Endodermal cell (in vitro differentiated cells): ENCODE measurements at places on chromosomes 12 and 14.

- DNase-seq = no peak
Observed at GRCh38 chr12:15155271-15155670, 65.9 kb downstream of the RERG start.

GRCh38 chr14:93527203-93527607 lies 96.5 kb downstream of the UNC79 start:
- no peak for DNase-seq

- DNase-seq = no peak
Observed at GRCh38 chr14:92922155-92922735, 705 bp upstream of the CHGA start.

GRCh38 chr12:119334430-119335170 lies at the start of gene CCDC60:
CCDC60 (plus strand) TSS chr12:119334729; CDS start chr12:119335177, 448 bp downstream.
- peak; percentile 98 for DNase-seq

DNA sequence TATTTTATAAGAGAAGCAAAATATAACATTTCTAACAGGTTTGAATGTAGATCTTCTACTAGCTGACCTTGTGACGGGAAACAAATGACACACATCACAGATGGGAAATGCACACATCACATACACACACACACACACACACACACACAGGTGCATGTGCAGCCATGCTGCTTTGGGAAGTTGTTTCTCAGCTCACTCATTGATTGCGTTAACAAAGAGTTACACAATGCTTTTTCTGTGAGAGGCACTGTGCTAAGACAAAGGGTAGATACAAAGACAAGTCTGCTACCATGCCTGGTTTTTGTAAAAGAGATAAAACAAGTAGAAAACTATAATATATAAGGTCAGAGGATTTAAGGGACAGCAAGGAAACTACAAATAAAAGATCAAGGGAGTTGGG lies 1.3 kb upstream of the NR1H4 start:
- DNase-seq = no peak

- DNase-seq = no peak
Observed at GRCh38 chr14:34796902-34797301, 78.3 kb downstream of the BAZ1A start.
